Naive thymus-derived CD4-positive, alpha-beta T cell (primary cell): ENCODE measurements at places on chromosomes 3 and 15. TPM values are rescaled to one million over a fixed set of nuclear protein-coding genes. Genes with fewer than 3 reads are reported as not detected.

- no peaks in the 10 kb centered on the region for H3K27me3 ChIP-seq
- H3K27ac ChIP-seq = no peak overlapping the region
- DNase-seq = no peak
- no peaks in the 10 kb centered on the region for H3K4me1 ChIP-seq
These were observed 192.5 kb downstream of the ATP10A start for GRCh38 chr15:25670621-25671020.

DNA sequence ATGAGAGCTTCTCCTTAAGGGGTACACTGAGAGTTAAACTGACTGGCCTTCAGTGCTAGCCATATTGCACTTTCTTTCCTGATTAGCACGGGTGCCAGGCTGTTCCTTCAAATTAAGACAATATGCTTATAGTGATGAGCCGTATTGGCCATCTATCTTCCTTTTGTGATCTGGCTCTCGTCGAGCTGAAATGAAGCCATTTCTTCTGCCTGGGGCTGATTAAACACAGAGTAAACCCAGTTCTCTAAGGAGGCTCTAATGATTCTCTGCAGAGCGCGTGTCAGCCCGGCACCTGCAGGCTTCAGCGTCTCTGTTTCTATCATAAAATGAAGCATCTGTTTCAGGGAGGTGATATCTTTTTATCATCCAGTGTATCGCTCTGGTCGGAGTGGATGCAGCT lies 107.5 kb upstream of the NR2F2 start:
- DNase-seq = no peak
- H3K4me1 ChIP-seq = no peaks in the 10 kb centered on the region
- no peaks in the 10 kb centered on the region for H3K36me3 ChIP-seq
- no peak overlapping the region for H3K4me3 ChIP-seq
- H3K27me3 ChIP-seq = no peaks in the 10 kb centered on the region

DNA sequence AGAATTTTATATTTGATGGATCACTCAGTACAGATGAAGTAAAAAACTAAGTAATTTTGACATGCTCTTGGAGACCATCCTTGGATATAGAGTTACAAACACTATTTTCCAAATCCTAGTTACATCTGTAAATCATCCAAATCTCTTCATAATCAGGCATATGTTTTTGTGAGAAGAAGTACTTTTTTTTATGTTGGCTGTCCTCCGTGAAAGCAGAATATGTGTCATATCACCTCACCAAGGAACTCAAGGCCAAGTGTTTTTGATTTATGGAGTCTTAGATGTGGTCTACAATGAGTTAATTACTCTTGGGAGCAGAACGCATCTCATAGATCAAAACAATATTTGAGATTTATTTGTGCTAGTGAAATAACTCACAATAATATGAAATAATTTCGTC lies 416.5 kb upstream of the TGFBR2 start:
- DNase-seq = no peak
- no peak overlapping the region for H3K27ac ChIP-seq
- H3K36me3 ChIP-seq = no peaks in the 10 kb centered on the region
- H3K4me3 ChIP-seq = no peak overlapping the region
- H3K4me1 ChIP-seq = no peaks in the 10 kb centered on the region

DNA sequence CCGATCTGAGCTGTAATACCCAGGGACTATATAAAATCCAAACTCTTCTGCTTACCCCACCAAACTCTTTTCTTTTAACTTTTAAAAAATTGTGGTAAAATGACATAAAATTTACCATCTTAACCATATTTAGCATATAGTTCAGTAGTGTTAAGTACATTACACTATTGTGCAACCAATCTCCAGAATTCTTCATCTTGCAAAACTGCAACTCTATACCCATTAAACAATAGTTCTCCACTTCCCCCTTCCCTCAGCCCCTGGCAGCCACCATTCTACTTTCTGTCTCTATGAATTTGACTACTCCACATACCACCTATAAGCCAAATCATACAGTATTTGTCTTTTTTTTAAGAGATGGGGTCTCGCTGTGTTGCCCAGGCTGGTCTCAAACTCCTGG lies 38.7 kb downstream of the SENP8 start:
- H3K27ac ChIP-seq = no peak overlapping the region
- no peak for DNase-seq
- H3K27me3 ChIP-seq = no peaks in the 10 kb centered on the region
- H3K4me3 ChIP-seq = no peak overlapping the region

DNA sequence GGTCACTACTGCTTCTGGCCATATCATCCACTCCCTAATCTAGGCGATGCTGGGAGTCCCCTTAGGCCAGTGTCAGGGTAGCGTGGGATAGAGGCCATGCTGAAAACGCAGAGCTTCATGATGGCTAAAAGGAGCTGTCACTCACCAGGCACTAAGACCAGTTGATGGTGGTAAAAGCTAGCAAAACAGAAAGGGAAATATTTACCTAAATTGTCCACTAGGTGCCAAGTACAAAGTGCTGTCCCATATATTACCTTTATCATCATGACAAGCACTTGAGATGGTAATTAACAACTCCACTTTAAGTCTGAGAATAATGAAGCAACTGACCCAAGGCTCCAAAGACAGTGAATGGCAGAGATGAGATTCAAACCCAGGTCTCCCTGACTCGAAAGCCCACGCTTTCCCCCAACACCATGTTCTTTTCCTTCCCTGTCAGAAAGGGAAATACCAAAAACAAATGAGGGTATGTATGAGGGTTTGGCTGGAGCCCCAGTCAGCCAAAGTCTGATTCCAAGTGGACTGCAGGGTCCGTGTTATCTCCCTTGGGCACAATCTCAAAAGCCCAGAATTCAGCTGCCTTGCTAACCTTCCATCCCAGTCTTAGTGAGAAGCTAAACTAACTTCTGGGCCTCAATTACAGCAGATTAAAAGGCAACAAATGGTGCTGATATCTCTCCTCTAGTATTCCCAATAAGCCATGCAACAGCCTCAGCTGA lies 84.7 kb downstream of the RBPMS2 start:
- H3K27ac ChIP-seq = no peak overlapping the region
- no peak overlapping the region for H3K4me3 ChIP-seq
- no peaks in the 10 kb centered on the region for H3K27me3 ChIP-seq
- no peaks in the 10 kb centered on the region for H3K4me1 ChIP-seq

- H3K27ac ChIP-seq = no peak overlapping the region
- H3K4me3 ChIP-seq = no peak overlapping the region
- H3K36me3 ChIP-seq = no peaks in the 10 kb centered on the region
- DNase-seq = no peak
- peaks cover 3% of the 10 kb centered on the region for H3K27me3 ChIP-seq
- H3K4me1 ChIP-seq = no peaks in the 10 kb centered on the region
These were observed 271.2 kb upstream of the MDFIC2 start for GRCh38 chr3:70583682-70584081.

DNA sequence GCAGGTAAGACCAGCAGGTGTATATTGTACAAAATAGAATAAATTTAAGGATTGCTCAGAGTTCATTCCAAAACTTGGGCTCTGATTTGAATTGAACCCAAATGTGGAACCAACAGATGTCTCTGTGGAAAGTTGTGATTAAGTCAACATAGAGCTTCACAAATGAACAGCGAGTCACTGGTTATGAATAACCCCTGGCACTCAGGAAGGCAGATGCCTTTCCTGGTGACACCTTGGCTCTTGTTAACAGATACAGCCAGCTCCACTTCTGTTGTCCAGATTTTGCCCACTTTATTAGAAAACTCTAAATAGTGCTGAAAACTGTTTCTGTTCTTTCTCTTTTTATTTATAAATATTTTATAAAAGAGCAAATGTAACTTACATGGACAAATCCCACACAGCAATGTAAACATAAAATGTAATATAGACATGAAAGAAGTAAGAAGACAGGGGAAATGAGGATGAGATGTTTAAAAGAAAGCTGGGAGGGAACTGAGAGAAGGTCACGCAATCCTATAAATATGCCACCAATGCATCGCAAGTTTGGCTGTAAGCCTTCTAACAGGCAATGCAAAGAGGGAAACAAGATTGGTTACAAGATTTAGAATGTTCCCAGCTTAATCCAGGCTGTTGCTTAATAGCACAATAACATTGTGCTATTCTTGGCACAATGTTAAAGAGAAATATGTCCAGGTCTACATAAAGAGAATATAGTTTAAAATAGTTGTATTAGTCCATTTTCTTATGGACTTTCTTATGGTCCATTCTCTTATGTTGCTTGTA lies 495.5 kb downstream of the TAFA4 start:
- H3K27ac ChIP-seq = no peak overlapping the region
- no peaks in the 10 kb centered on the region for H3K36me3 ChIP-seq
- DNase-seq = no peak

ITGA11 gene
- 1.1 and 2.0 TPM in 2 replicates for total RNA-seq

ARGFX gene
- total RNA-seq = not detected in 2 replicates

TRAK1 gene
- total RNA-seq = 13.2 TPM

FBN1 gene
- total RNA-seq = 1.3 TPM

HGD gene
- 2.6 TPM for total RNA-seq

MORC1 gene
- not detected for total RNA-seq

LRTM1 gene
- not detected for total RNA-seq

NOX5 gene
- total RNA-seq = 0.05 TPM
